ENCODE measurements at places on chromosomes 16 and 17. TPM values are rescaled to one million over a fixed set of nuclear protein-coding genes. Genes with fewer than 3 reads are reported as not detected.
A peak's percentile ranks its signal among the peaks of the same experiment; 100 is the strongest.

Gene LRRC36
- 0.23 TPM for total RNA-seq

Gene PRSS21
- total RNA-seq, result 9.2 TPM

Gene FBF1
- total RNA-seq, result 20.0 TPM

Gene MYH4
- total RNA-seq, result not detected

Gene HNF1B
- total RNA-seq, result 3.2 TPM

Gene NPIPB12
- total RNA-seq, result 99.0 TPM

DNA sequence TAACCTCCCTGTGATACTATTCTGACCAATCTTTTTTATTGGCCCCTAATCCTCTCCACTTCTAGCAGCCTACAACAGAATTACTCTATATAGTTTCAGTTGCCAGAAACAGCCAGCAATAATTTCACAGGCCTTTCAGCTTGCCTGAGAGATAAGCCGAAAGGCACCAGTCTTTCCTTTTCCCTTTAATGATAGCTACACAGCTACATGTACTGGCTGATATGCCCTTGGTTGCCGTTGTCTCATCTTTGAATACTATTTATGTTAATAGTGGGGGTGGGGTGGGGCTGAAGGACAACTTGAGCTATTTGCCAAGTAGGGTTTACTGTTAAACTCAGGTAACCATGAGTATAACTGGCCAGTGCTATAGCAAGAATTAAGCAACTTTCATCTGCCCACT is 35.8 kb upstream of the RASL10B start:
- H3K4me3 ChIP-seq, result no peak overlapping the region
- DNase-seq, result no peak
- no peak overlapping the region for H3K27ac ChIP-seq
- no peaks in the 10 kb centered on the region for H3K27me3 ChIP-seq
- peaks cover 17% of the 10 kb centered on the region for H3K36me3 ChIP-seq
- H3K4me1 ChIP-seq, result no peaks in the 10 kb centered on the region

DNA sequence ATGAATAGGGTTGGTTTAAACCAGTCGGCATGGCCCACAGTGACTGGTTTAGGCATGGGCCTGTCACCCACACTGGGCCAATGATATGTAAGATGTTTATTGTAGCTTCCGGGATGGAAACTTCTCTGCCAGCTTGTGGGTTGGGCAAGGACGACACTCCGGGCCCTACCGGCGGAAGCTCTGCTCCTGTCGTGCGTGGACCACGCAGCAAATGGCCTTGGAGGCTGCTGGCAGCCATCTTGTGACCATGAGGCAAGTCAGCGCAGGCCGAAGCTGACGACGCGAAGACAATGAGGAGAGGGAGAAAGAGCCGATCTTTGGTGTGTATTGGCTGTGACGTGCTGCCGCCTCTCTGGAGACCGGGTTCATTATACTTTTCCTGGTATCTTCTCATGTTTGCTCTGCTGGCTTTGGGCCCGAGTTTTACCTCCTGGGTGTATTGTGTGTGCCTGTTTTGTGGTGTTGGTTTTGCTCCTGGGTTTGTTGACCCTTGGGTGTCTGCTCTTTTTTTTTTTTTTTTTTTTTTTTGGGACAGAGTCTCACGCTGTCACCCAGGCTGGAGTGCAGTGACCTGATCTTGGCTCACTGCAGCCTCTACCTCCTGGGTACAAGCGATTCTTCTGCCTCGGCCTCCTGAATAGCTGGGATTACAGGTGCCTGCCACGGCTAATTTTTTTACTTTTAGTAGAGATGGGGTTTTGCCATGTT is 15.4 kb downstream of the SLC25A10 start:
- no peak overlapping the region for H3K4me3 ChIP-seq
- peaks cover 8% of the 10 kb centered on the region for H3K27me3 ChIP-seq
- no peaks in the 10 kb centered on the region for H3K4me1 ChIP-seq
- no peak overlapping the region for H3K27ac ChIP-seq

GRCh38 chr17:59107306-59107670 is 608 bp upstream of the TRIM37 start:
- no peak for DNase-seq
- peaks cover 65% of the 10 kb centered on the region for H3K4me1 ChIP-seq
- H3K36me3 ChIP-seq, result peaks cover 28% of the 10 kb centered on the region
- peak overlapping the region; percentile 90 for H3K27ac ChIP-seq

DNA sequence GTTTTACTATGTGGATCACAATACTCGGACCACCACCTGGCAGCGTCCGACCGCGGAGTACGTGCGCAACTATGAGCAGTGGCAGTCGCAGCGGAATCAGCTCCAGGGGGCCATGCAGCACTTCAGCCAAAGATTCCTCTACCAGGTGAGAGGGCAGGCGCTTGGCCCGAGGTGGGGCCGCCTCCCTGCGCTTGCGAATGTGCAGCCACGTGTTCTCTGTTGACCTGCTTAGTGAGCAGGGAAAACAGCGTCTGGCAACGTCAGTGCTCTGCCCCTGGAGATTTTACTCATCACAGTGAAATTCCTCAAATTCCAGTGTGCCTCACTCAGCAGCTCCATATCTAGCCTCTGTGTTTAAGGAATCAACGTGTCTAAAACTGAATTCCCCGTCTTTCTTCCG is 33.4 kb upstream of the CLEC18A start:
- no peaks in the 10 kb centered on the region for H3K4me1 ChIP-seq
- H3K27me3 ChIP-seq, result no peaks in the 10 kb centered on the region
- peaks cover 9% of the 10 kb centered on the region for H3K36me3 ChIP-seq
- DNase-seq, result no peak
- H3K4me3 ChIP-seq, result no peak overlapping the region

GRCh38 chr17:60006160-60006559 is 41.6 kb upstream of the RNFT1 start:
- H3K27ac ChIP-seq, result no peak overlapping the region
- no peak overlapping the region for H3K4me3 ChIP-seq
- peaks cover 2% of the 10 kb centered on the region for H3K27me3 ChIP-seq
- no peaks in the 10 kb centered on the region for H3K36me3 ChIP-seq

DNA sequence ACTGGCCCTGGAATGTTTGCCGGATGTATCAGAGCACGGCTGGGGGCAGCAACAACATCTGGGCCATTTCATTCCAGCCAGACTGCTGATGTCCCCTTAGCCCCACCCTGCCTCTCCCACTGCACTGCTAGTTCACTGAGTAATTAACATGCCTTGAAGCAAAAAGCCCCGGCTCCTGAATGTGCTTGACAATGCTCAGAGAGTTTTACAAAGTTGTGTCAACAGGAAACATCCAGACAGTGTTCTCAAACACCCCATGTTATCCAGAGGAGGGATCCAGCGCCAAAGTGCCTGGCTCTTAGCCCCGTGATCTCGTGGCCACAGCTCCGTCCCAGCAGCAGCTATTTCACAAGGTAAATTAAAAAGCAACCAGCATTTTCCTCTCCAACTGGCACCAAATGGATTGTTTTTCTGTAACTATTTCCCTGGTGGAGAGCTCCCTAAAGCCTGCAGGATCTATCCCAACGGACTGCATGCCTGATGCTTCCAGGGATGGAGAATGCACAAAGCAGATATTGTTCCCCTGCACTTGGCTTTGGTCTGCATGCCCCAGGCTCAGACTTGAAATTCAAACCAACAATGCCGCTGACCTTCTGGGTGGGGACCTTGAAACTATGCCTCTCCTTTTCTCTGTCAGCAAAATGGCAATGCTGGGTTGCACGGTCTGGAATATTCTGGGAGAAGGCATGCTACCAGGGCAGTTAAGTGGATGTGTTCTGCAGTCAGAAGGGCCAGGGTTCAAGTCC is 115.6 kb upstream of the CDH5 start:
- no peaks in the 10 kb centered on the region for H3K4me1 ChIP-seq
- H3K4me3 ChIP-seq, result no peak overlapping the region
- peaks cover 5% of the 10 kb centered on the region for H3K27me3 ChIP-seq
- H3K27ac ChIP-seq, result no peak overlapping the region
- no peaks in the 10 kb centered on the region for H3K36me3 ChIP-seq
- no peak for DNase-seq

DNA sequence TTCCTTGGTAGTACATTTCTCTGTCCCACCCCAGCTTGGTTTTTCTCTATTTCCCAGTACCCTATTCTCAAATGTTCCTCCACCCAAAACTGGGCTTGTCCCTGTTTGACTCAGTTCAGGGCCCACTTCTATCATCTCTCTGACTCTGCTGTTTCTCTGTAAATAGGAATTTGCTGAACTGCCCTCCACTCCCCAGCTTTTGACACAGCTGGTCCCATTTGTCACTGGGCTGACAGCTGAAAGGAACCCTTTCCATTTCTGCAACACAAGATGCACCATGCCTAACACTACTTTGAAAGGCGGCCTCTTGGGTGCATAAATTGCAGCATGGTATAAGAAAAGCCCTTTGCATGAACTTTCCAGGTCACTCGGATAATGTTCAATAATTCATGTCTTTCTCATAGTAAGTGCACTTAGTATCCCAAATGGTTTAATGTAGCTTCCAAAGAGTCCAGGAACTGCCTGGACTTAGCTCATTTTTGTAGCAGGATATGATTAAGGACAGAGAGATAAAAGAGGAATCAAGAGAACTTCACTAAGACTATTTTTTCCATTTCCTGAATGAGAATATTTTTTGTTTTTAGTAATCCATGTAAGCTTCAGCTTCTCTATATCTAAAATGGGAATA is 256.7 kb downstream of the CDH11 start:
- no peak overlapping the region for H3K27ac ChIP-seq
- no peaks in the 10 kb centered on the region for H3K27me3 ChIP-seq
- no peak overlapping the region for H3K4me3 ChIP-seq
- no peaks in the 10 kb centered on the region for H3K36me3 ChIP-seq

GRCh38 chr16:3086596-3087242 is 12.4 kb downstream of the ZSCAN10 start:
- peak overlapping the region; percentile 73 for H3K27ac ChIP-seq
- no peak for DNase-seq
- peak overlapping the region; percentile 72 for H3K4me3 ChIP-seq
- peaks cover 4% of the 10 kb centered on the region for H3K36me3 ChIP-seq
- H3K27me3 ChIP-seq, result no peaks in the 10 kb centered on the region

GRCh38 chr16:64292953-64293352 is 828.9 kb downstream of the CDH11 start:
- no peak overlapping the region for H3K27ac ChIP-seq
- H3K36me3 ChIP-seq, result no peaks in the 10 kb centered on the region
- no peak overlapping the region for H3K4me3 ChIP-seq
- no peaks in the 10 kb centered on the region for H3K4me1 ChIP-seq
- H3K27me3 ChIP-seq, result no peaks in the 10 kb centered on the region
- DNase-seq, result no peak

- H3K36me3 ChIP-seq, result peaks cover 70% of the 10 kb centered on the region
- H3K4me1 ChIP-seq, result peaks cover 89% of the 10 kb centered on the region
Observed at GRCh38 chr16:84608282-84608681, 9.6 kb downstream of the COTL1 start.

GRCh38 chr17:31452561-31453110 is 61.2 kb downstream of the RAB11FIP4 start:
- no peak overlapping the region for H3K27ac ChIP-seq
- peaks cover 8% of the 10 kb centered on the region for H3K27me3 ChIP-seq
- no peak for DNase-seq
- H3K36me3 ChIP-seq, result no peaks in the 10 kb centered on the region
- no peak overlapping the region for H3K4me3 ChIP-seq
- H3K4me1 ChIP-seq, result no peaks in the 10 kb centered on the region

GRCh38 chr17:62986549-62986948 is 20.5 kb downstream of the TANC2 start:
- H3K4me1 ChIP-seq, result no peaks in the 10 kb centered on the region
- no peaks in the 10 kb centered on the region for H3K27me3 ChIP-seq
- DNase-seq, result no peak
- no peaks in the 10 kb centered on the region for H3K36me3 ChIP-seq
- H3K4me3 ChIP-seq, result no peak overlapping the region
- no peak overlapping the region for H3K27ac ChIP-seq

GRCh38 chr17:64155751-64156544 is 26.0 kb upstream of the ERN1 start:
- H3K36me3 ChIP-seq, result peaks cover 12% of the 10 kb centered on the region
- no peak overlapping the region for H3K27ac ChIP-seq
- H3K27me3 ChIP-seq, result no peaks in the 10 kb centered on the region

- no peak overlapping the region for H3K4me3 ChIP-seq
- H3K4me1 ChIP-seq, result no peaks in the 10 kb centered on the region
- H3K36me3 ChIP-seq, result no peaks in the 10 kb centered on the region
- no peak for DNase-seq
- no peak overlapping the region for H3K27ac ChIP-seq
Observed at GRCh38 chr17:72004011-72004427, 116.8 kb upstream of the SOX9 start.

- no peak overlapping the region for H3K27ac ChIP-seq
- H3K36me3 ChIP-seq, result no peaks in the 10 kb centered on the region
- H3K4me1 ChIP-seq, result no peaks in the 10 kb centered on the region
- H3K4me3 ChIP-seq, result no peak overlapping the region
Observed at GRCh38 chr16:27894386-27894785, 169.1 kb downstream of the GSG1L start.

GRCh38 chr17:82065638-82066303 is at the start of gene DUS1L:
Gene DUS1L (minus strand): TSS chr17:82065804. CDS start chr17:82065059, 745 bp downstream.
- H3K36me3 ChIP-seq, result peaks cover 4% of the 10 kb centered on the region
- peak; percentile 71 for DNase-seq

DNA sequence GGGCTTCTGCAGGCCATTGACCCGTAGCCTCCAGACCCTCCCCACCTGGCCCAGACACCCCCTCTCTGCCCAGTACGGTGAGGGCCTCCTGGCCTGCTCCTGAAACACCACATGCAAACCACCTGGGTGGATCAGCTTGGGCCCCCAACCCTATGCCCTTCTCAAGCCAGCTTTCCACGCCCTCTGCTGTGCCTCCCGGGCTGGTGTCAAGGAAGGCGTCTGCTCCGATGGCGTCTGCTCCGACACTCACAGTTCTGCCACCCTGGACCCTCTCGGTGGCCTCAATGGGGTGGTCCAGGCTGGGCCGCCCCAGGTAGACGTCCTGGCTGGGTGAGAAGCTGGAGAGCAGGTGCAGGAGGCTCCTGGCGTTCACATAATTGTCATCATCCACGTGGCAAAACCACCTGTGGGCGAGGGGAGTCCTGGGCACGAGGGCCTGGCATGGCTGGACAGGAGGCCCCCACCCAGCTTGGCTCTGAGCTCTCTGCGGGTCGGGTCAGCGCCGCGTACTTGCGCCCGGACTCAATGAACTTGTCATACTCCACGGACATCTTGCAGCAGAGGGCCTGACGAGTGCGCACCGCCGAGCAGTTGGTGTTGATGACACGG is 1.4 kb downstream of the RFNG start:
- no peak for DNase-seq
- peaks cover 14% of the 10 kb centered on the region for H3K4me1 ChIP-seq
- peak overlapping the region; percentile 89 for H3K27ac ChIP-seq
- H3K27me3 ChIP-seq, result no peaks in the 10 kb centered on the region

DNA sequence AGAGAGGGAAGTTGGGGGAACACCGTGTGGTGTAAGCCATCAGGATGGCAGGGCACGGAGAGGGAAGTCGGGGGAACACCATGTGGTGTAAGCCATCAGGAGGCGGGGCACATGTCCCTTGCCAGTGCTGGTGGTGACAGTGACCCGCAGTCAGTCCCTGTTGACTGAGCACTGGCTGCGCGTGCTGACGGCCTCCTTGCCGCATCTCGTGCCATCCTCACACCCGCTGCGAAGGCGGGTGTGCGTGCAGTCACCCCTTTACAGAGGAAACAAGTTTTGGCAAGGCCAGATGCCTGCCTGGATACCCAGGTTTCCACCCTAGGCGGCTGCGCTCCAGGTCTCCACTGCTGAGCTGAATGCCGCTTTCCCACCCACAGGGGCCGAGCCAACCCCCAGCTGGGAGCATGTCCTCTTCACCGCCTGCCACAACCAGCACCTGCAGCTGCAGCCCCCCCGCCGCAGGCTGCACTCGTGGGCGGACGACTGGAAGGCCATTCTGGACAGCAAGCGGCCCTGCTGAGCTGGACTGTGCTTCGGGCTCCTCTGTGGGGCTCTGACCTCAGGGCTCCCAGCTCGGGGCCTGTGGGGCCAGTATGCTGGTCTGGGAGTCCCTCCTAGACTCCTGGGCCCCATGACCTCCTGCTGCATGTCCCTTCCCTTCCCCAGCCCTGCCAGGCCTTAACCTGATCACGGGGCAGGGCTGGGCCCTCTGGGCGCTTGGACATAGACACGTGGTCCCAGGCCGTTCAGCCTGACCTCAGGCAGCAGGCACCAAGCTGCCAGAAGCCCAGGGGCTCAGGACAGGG is 43.5 kb downstream of the NT5M start:
- H3K27ac ChIP-seq, result no peak overlapping the region
- no peak overlapping the region for H3K4me3 ChIP-seq

Data from activated T-helper 1 cell treated with anti-CD3 and anti-CD28 coated beads, Interleukin-12 subunit alpha, Interleukin-12 subunit beta, Interleukin-2, Interleukin-4 antibody, amounts not matched to agents 30 ng/mL and 10 ng/mL and 1 ng/mL, durations not matched to agents 14 hours and 24 hours and 36 hours (primary cell).